ENCODE measurements at places on chromosomes 3 and 15.

GRCh38 chr3:187086831-187087230, 52.5 kb downstream of the RPL39L start:
- no peak for DNase-seq

GRCh38 chr15:50277370-50277769, 11.8 kb upstream of the HDC start:
- DNase-seq, result no peak

- no peak for DNase-seq
These were observed 948.2 kb upstream of the CFAP20DC start for GRCh38 chr3:59998058-59998457.

DNA sequence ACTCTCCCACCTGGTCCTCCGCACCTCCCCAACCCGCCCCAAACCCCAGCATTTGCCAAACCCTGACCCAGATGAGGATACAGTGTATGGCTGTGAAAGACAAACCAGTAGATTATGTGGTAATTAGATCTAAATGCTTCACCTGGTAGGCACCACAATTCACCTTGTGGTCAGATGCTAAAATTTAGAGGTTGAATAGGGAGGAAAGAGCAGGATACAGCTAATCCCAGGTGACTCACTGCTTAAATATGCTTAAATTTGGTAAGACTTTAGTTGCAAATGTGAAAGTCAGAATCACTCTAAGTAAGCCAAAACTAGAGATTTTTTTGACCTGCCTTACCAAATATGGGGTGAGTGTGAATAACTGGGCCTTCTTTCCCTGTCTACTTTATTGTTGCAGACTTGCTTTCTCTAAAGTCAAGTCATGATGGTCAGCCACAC, 105.5 kb downstream of the MME start:
- DNase-seq, result no peak

- DNase-seq, result no peak
These were observed 7.6 kb downstream of the EPHB3 start for GRCh38 chr3:184568924-184569829.

- no peak for DNase-seq
These were observed 453.2 kb downstream of the EPHB1 start for GRCh38 chr3:135248213-135248612.

GRCh38 chr3:169939320-169939719, 27.3 kb upstream of the SEC62 start:
- DNase-seq, result no peak

DNA sequence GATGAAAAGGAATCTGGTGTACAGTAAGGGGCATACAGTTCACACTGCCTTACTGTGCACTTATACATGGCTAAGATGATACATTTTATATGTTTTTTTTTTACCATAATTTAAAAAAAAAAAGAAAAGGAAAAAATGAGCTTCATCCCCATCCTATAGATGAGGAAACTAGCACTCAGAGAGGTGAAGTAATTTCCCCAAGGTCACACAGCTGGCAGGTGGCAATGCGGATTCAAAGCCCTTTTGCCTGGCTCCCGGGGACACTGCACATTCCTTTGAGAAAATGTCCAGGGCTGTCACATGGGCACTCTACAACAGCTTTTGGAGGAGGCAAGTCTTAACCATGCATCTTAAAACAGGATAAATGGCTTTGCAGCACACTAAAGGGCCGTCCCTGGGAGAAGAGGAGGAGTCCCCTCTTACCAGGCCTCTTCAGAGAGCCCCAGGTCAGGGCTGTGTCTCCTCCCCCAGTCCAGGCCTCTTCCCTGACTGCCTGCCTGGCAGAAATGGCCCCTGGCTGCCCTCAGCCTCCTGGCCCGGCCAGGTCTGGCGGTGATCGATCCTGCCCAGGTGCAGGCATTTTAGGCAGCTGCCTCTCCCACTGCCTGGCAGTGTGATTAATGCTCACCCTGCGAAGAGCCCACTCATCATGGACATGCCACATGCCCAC, 95.1 kb upstream of the LINGO1 start:
- DNase-seq, result no peak

GRCh38 chr3:159499031-159499793, 489.4 kb upstream of the IL12A start:
- DNase-seq, result no peak

DNA sequence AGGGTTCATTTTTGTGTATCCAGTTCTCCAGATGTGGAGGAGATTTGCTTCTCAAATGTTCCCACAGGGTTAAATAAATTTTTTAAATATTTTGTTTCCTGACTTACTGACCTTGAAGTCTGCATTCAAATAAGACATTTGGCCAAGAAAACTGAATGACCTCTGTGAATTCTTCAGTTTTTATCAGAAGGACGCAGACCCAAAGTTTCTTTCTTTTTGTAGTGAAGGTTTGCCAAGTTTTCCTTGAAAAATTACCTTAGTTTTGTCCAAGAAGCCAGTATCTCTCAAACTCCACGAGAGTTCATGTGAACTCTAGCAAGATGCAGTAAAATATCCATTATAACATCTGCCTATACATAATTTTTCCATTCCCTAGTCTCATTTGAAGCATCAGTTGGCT, 202.9 kb downstream of the ZMAT3 start:
- DNase-seq, result no peak

GRCh38 chr3:195855471-195856409, 44.0 kb upstream of the MUC4 start:
- DNase-seq, result no peak

DNA sequence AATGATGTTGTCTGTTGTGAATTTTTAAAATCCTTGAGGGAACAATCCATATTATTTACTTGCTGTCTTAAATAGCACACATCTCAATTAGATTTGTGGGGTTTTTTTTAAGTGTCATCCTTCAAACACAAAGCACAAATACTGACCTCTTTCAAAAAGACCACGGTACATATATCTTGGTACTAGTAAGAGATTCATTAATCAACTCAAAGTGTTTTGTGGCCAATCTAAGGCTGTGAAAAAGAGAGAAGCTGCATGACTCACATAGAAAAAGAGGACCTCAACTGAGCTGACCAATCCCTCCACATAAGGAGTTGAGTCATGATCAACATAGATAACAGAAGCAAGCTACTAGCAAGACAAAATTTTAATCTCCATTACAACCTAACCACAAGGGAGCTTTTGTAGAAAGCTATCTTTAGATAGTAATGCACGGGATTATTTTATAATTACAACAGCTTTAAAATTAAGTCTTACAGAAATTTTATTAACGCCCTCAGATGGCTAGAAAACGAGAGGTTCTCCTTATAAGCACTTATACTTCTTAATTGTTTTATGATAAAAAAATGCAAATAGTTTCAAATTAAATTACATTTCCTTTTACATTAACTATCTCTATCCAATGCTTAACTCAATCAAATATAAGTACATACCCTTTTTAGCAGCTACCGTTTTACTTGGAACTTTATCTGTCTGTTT, 60.5 kb downstream of the TOP2B start:
- no peak for DNase-seq

GRCh38 chr15:66254089-66254950, 770 bp upstream of the MEGF11 start:
- no peak for DNase-seq

GRCh38 chr3:158668506-158668905, 3.9 kb downstream of the LXN start:
- DNase-seq, result no peak
